ENCODE measurements at places on chromosomes 16 and 17.
A peak's percentile ranks its signal among the peaks of the same experiment; 100 is the strongest.

DNA sequence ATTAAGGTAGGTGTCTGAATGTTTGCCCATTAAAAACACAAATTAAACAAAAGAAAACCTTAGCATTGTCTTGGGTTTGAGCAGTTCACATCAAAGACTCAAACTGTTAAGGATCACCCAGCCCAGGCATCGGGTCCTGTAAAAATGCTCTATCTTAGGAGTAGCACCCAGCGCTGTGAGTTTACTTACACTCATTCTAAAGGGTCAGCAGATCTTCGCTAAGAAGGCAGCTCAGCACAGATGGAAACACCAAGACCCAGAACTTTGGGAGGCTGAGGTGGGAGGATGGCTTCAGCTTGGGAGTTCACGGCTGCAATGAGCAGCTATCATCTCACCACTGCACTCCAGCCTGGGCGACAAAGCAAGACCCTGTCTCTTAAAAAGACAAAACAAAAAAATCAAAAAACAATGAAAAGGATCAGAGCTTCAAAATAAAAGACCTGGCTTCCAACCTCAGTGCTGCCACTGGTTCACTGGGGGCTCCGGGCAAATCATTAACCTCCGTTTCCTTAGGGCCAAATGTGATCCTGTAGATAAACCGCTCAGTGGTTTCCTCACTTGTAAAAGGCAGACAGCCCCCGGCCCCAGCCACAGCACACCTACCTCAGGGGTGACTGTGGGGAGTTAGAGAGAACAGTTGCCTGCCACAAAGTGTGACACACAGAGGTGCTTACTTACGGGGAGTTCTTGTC is 11.1 kb downstream of the COG1 start:
- H3K4me1 ChIP-seq = peaks cover 18% of the 10 kb centered on the region
- no peaks in the 10 kb centered on the region for H3K27me3 ChIP-seq
- peak overlapping the region; percentile 64 for H3K27ac ChIP-seq
- DNase-seq = peak; percentile 61
- H3K4me3 ChIP-seq = no peak overlapping the region

GRCh38 chr16:80924372-80924978 is 82.2 kb downstream of the CMC2 start:
- H3K27ac ChIP-seq = no peak overlapping the region
- no peak overlapping the region for H3K4me3 ChIP-seq
- no peak for DNase-seq
- no peaks in the 10 kb centered on the region for H3K36me3 ChIP-seq

- H3K4me1 ChIP-seq = peaks cover 21% of the 10 kb centered on the region
- H3K36me3 ChIP-seq = no peaks in the 10 kb centered on the region
- no peak overlapping the region for H3K4me3 ChIP-seq
- no peak overlapping the region for H3K27ac ChIP-seq
Measured at GRCh38 chr16:72202014-72202413, 30.1 kb upstream of the PMFBP1 start.

GRCh38 chr16:85718153-85718477 is 29.4 kb upstream of the GINS2 start:
- H3K4me3 ChIP-seq = no peak overlapping the region
- H3K27ac ChIP-seq = no peak overlapping the region
- peaks cover 3% of the 10 kb centered on the region for H3K27me3 ChIP-seq
- no peaks in the 10 kb centered on the region for H3K4me1 ChIP-seq

DNA sequence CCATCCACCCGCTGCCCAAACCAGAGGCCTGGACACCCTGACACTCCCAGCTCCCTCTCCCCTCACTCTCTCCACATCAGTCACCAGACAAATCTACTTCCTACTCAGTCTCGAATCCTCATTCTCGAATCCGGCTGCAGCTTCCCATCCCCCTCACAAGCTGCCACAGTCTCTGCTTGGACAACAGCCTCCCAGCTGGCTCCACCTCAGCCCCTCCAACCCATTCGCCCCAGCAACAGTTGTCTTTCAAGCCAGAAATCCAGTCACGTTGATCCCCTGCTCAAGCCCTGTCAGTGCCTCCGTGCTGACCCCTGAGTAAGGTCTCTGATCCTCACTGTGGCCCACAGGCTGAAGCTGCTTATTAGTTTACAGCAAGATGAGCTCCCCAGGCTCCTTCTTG is 44.2 kb upstream of the MTSS2 start:
- no peak overlapping the region for H3K4me3 ChIP-seq
- no peaks in the 10 kb centered on the region for H3K4me1 ChIP-seq
- H3K27ac ChIP-seq = no peak overlapping the region

- H3K36me3 ChIP-seq = peaks cover 11% of the 10 kb centered on the region
- no peaks in the 10 kb centered on the region for H3K4me1 ChIP-seq
- H3K27ac ChIP-seq = no peak overlapping the region
- no peak overlapping the region for H3K4me3 ChIP-seq
Measured at GRCh38 chr17:73657473-73658116, 13.3 kb upstream of the SDK2 start.

GRCh38 chr16:75754141-75754540 is 27.9 kb upstream of the CPHXL start:
- no peaks in the 10 kb centered on the region for H3K36me3 ChIP-seq
- H3K27ac ChIP-seq = no peak overlapping the region
- peaks cover 6% of the 10 kb centered on the region for H3K4me1 ChIP-seq
- peaks cover 6% of the 10 kb centered on the region for H3K27me3 ChIP-seq
- DNase-seq = no peak
- H3K4me3 ChIP-seq = no peak overlapping the region

GRCh38 chr16:86664522-86665318 is 86.4 kb downstream of the FOXL1 start:
- H3K27ac ChIP-seq = peak overlapping the region; percentile 87
- H3K36me3 ChIP-seq = peaks cover 7% of the 10 kb centered on the region
- H3K27me3 ChIP-seq = peaks cover 23% of the 10 kb centered on the region
- peak overlapping the region; percentile 89 for H3K4me3 ChIP-seq
- peaks cover 23% of the 10 kb centered on the region for H3K4me1 ChIP-seq

- no peaks in the 10 kb centered on the region for H3K36me3 ChIP-seq
- H3K4me1 ChIP-seq = peaks cover 58% of the 10 kb centered on the region
- no peak for DNase-seq
- peak overlapping the region; percentile 100 for H3K27ac ChIP-seq
- H3K27me3 ChIP-seq = no peaks in the 10 kb centered on the region
Measured at GRCh38 chr17:76499267-76499667, 2.0 kb downstream of the RHBDF2 start.

DNA sequence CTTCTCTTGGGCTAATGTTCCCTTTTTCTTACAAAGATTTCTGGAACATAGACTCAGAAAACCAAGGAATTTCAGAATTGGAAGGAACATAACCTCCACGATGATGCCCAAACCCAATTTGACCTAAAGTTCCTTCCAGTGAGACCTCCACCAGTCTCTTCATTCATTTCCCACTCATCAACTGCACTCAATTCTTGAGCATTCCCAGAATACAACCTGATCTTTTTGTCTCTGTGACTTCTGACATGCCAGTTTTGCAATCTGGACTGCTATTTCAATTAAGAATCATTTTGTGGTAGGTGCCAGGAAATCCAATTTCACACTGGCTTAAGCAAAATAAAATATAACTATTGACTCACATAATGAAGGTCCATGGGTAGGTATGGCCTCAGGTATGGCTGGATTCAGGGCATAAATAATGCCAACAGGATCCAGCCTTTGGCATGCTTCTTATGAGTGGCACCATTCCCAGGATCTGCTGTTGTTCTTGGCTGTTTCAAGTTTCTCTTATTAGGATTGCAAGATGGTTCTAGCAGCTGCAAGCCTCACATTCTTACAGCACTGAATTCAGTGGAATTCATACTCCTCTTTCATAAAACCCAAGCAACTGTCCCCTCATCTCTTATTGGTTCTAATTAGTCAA is 184.3 kb downstream of the HS3ST4 start:
- no peak overlapping the region for H3K27ac ChIP-seq
- DNase-seq = no peak
- peaks cover 43% of the 10 kb centered on the region for H3K27me3 ChIP-seq
- H3K4me1 ChIP-seq = no peaks in the 10 kb centered on the region
- no peaks in the 10 kb centered on the region for H3K36me3 ChIP-seq

DNA sequence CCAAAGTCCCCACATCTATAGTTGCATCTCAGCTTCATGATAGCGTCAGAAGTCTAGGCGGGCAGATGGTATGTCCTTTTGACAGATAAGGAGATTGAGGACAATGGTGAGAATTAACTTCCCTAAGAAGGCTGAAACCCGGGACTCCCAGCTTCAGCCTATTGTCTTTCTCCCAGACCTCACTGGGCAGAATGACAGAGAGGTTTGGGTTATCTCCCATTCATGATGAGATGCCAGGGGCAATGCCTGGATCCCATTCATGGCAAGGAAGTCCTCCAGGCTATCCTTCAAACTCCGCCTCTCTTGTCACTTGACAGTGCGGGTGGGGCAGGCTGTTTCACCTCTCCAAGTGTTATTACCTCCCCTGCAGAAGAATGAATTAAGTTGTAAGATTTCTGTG is 100.3 kb downstream of the IRX5 start:
- H3K36me3 ChIP-seq = no peaks in the 10 kb centered on the region
- H3K4me1 ChIP-seq = no peaks in the 10 kb centered on the region
- no peak for DNase-seq
- H3K27me3 ChIP-seq = peaks cover 19% of the 10 kb centered on the region

DNA sequence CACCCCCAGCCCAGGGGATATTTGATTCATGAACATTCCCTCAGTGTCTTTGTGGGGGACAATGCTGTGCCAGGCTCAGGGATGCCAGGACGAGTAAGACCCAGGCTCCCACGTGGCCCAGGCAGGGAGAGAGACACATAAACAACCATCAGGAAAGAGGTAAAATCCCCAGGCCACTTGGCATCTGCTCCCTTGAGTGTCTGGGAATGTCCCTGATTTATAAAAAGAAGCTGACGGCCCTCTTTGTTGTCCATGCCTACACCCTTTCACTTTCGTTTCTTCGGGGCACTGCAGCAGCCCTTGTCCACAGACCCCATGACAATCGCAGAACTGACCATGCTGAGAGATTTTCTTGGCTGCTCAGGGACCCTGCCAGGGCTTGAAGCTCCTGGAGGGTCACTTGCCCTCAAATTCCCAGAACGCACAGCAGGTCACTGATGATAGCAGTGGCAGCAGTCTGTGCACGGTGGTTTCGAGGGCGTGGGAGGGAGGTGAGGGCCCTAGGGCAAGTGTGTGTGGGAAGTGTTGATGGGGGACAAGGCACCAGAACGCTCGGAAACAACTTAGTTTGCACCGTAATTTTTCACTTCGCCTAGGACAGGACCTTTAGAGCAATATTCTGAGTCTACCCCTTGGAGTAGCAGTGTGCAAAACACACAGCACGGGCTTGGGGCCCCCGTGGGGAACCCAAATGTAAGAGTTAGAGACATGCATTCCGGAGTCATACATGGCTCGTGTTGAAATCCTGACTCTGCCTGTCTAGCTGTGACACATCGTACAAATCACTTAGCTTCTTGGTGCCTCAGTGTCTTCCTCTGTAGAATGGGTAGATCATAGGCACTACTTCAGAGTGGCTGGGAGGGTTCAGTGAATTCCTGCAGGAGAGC is 4.7 kb downstream of the NOD2 start:
- DNase-seq = peak; percentile 85
- H3K27ac ChIP-seq = peak overlapping the region; percentile 95
- peak overlapping the region; percentile 84 for H3K4me3 ChIP-seq
- H3K27me3 ChIP-seq = peaks cover 10% of the 10 kb centered on the region
- peaks cover 81% of the 10 kb centered on the region for H3K4me1 ChIP-seq
- H3K36me3 ChIP-seq = peaks cover 13% of the 10 kb centered on the region

DNA sequence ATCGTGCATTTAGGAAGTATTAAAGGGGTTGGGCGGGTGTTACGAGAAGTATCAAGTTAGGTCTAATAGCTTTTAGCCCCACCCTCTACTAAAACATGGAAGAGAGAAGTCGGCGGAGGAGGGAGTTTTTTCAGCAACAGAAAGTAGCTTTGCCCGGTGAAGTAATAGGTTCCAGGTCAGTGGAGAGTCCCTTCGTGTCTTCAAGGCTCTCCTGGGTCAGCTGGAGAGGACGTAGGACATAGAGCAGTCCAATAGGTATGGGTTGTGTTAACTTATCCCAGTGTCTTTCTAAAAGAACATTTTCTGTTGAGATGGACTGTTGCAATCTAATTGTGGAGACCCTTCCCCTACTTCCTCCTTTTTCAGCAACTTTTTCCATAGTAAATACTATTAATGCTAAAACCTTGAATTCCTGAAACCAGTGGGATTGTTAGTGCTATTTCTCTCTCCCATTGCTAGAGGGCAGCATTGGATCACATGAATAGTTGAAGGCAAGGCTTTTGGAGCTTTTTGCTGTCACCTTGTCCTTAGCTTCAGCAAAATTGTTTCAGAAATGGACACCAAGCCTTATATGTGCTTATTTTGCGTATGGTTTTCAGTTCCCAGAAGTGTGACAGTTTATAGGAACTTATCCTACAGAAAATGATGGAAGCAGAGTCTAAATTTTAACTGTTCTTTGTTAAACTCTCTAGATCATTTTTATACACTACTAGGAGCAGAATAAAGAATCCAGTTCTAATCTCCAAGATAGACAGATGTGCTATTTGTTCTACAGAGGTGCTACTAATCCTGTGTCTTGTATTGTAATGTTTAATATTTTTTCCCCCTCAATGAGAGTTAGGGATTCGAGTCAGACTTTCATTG is 38.4 kb downstream of the UTP18 start:
- no peak overlapping the region for H3K4me3 ChIP-seq
- H3K4me1 ChIP-seq = peaks cover 5% of the 10 kb centered on the region
- DNase-seq = no peak
- H3K27ac ChIP-seq = no peak overlapping the region
- H3K27me3 ChIP-seq = no peaks in the 10 kb centered on the region

GRCh38 chr16:84942786-84943185 is 68.5 kb downstream of the ZDHHC7 start:
- no peak for DNase-seq
- H3K4me1 ChIP-seq = no peaks in the 10 kb centered on the region
- no peaks in the 10 kb centered on the region for H3K36me3 ChIP-seq
- no peak overlapping the region for H3K4me3 ChIP-seq
- H3K27ac ChIP-seq = no peak overlapping the region

GRCh38 chr17:81491181-81491581 is 21.4 kb downstream of the ACTG1 start:
- H3K4me1 ChIP-seq = no peaks in the 10 kb centered on the region
- H3K36me3 ChIP-seq = no peaks in the 10 kb centered on the region
- peaks cover 3% of the 10 kb centered on the region for H3K27me3 ChIP-seq
- H3K27ac ChIP-seq = no peak overlapping the region
- no peak for DNase-seq

DNA sequence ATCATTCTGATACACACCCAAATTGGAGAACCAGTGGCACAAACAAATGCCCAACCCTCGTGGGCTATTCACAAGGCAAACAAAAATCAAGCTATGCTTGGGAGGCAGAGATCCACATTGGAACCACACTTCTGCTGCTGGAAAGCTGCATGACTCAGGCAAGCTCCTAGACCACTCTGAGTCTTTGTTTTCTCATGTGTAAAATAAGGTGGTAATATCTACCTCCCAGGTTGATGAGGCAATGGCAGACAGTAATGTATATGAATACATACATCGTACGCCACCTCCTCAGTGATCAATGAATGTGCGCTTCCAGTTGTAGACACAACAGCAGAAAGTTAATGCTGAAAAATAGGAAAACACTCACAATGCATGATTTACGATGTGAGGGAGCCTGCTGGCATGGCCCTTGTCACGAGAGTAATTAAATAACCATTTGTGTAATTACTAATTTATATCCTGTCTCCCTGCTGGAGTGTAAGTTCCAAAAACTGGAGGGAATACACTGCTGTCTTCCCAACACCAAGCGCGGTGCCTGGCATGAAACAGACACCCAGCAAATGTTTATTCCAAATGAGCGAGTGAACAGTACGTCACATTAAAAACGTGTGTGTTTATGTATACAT is 69.9 kb upstream of the HSBP1 start:
- no peak overlapping the region for H3K27ac ChIP-seq
- H3K4me1 ChIP-seq = no peaks in the 10 kb centered on the region

- H3K27me3 ChIP-seq = peaks cover 3% of the 10 kb centered on the region
- H3K4me1 ChIP-seq = peaks cover 14% of the 10 kb centered on the region
- no peak overlapping the region for H3K4me3 ChIP-seq
- no peak for DNase-seq
- no peaks in the 10 kb centered on the region for H3K36me3 ChIP-seq
- peak overlapping the region; percentile 75 for H3K27ac ChIP-seq
Measured at GRCh38 chr16:28943281-28943680, 7.5 kb upstream of the NFATC2IP start.
